ENCODE measurements at places on chromosomes 11 and 22.

- no peak for DNase-seq
These were observed 55.1 kb downstream of the KIAA1671 start for GRCh38 chr22:25007444-25008106.

GRCh38 chr11:78420796-78421209, 3.2 kb upstream of the GAB2 start:
- no peak for DNase-seq

- DNase-seq, result no peak
These were observed 72.9 kb downstream of the CTTN start for GRCh38 chr11:70471254-70471653.

GRCh38 chr22:49303061-49303735, 524.5 kb downstream of the BRD1 start:
- no peak for DNase-seq

GRCh38 chr11:47688111-47688510, 27.1 kb downstream of the AGBL2 start:
- no peak for DNase-seq

GRCh38 chr11:134529212-134530096, 117.4 kb upstream of the B3GAT1 start:
- DNase-seq, result no peak

GRCh38 chr11:2766166-2766565, 66.4 kb upstream of the KCNQ1OT1 start:
- DNase-seq, result no peak

GRCh38 chr11:77309401-77310085, 8.1 kb upstream of the GDPD4 start:
- no peak for DNase-seq

DNA sequence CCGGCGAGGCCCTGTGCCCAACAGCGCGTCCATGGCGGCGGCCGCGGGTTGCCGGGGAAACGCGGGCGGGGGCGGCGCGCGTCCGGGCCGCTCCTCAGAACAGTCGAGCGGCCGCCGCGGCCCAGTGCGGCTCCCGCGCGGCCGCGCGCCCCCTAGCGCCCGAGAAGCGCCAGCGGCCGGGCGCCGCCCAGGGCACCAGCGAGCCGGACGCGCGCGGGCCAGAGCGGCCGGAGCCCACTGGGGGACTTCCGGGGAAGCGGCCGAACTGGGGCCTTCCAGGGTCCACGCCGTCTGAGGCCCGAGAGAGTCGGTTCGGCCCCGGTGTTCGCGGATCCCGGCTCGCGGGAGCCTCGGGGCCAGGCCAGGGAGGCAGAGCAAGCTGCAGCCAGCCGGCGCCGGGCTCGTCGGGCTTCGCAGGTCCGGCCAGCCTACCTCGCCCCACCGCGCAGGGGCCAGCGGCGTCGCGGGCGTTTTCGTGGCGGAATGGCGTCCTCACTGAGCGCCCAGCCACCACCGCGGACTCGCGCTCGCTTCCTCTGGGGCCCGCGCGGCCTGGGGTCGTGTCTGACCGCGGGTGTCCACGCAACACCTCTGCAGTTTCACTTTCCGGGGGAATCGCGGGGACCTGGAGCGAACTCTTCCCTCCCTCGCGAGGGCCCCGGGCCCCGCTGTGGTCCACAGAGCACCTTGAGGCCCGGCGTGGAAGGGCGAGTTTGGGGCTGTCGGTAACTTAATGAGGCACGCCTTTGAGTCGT, at the start of gene DENND6B:
TSS of gene DENND6B (minus strand) at position 57 of the 755 bp plus-strand sequence. CDS start at position 33, 24 bp downstream.
- DNase-seq, result no peak

DNA sequence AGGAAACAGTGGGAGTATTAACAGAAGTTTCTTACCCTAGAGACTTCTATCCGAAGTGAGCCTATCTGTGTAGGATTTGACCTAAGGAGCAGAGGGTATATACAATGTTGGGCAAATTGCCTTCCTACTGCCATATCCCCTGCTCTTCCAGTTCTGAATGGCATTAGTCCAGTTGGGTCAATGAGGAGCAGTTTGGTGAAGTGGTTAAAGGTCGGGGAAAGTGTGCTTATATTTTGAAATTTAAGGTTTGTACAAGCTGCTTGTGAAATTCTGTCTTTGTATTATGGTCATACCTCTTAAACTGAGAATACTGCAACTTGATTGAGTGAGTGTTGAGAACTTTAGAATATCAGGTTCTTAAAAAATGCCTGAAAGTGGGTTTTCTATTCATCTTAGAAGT, 1.7 kb downstream of the EI24 start:
- DNase-seq, result no peak

- no peak for DNase-seq
These were observed 1946.0 kb upstream of the RAG2 start for GRCh38 chr11:38543986-38544385.

GRCh38 chr11:61297746-61298145, 2.6 kb upstream of the VWCE start:
- no peak for DNase-seq

DNA sequence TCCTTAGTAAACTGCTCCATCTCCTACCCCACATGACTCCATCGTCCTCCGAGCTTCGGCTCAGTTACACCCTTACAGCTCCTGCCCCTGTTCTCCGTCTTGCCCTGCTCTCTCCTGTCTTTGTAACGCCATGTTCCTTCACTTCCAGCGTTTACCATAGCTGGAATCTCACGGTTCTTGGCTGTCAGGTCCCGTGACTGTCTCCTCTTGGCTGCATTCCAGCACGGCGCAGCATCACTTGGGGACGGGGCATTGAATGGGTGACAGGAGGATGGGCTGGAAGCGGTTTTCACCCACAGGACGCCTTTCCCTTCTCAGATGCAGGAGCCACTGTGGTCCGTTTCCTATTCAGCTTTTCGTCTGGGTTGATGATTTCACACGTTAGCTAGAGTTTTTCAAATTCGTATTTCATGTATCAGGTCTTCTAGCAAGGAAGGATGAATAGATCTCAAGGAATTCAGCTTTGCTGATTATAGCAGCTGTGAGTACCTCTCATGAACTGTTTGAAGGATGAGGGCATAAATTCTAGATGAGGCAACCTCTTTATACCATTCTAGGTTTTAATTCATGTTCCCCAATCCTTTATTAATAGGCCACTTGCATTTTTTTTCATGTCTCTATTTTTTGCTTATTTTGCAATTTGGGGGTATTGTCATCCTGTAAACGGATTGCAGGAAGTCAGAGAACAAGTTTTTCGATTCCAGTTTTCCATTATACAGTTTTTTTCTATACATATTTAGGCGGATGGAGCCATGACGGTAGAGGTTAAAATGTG, 29.1 kb downstream of the ZBED4 start:
- no peak for DNase-seq

GRCh38 chr22:38942702-38943101, 14.7 kb upstream of the APOBEC3A start:
- DNase-seq, result no peak

DNA sequence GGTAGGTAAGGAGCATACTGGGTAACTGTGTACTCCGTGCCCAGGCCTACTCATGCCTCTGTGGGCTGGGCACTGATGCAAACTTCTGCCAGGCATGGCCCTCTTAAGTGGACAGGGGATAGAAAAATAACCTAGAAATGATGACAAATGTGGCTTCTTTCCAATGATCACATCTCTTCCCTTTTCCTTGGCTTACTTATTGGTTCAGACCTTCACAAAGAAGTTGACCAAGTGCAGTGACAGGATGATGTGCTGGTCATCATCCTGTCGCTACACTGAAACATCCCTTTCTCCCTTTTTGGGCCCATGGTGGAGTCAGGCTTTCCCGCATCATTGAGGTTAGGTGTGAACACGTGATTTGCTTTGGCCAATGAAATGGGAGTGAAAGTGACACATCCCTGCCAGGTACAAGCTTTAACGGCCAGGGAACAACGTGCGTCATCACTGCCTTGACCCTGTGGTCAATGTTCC, 31.8 kb upstream of the APOBEC3A start:
- DNase-seq, result no peak

GRCh38 chr11:107769189-107769588, 57.3 kb upstream of the SLN start:
- no peak for DNase-seq

DNA sequence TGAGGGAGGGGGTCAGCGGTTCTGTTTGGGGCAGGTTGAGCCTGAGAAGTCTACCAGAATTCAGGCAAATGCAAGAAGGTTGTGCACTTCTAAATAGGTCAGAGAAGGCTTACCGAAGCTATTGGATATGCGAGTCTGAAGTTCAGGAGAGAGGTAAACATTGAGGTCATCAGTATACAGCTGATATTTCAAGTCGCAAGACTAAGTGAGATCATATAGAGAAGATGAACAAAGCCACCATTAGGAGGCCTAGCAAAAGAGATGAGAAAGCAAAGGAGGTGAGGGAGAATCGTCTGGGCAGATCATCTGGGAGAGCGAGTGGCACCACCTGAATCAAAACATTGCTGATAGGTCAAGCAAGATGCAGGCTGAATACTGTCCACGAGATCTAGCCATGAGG, 430.6 kb downstream of the BUD13 start:
- DNase-seq, result no peak

DNA sequence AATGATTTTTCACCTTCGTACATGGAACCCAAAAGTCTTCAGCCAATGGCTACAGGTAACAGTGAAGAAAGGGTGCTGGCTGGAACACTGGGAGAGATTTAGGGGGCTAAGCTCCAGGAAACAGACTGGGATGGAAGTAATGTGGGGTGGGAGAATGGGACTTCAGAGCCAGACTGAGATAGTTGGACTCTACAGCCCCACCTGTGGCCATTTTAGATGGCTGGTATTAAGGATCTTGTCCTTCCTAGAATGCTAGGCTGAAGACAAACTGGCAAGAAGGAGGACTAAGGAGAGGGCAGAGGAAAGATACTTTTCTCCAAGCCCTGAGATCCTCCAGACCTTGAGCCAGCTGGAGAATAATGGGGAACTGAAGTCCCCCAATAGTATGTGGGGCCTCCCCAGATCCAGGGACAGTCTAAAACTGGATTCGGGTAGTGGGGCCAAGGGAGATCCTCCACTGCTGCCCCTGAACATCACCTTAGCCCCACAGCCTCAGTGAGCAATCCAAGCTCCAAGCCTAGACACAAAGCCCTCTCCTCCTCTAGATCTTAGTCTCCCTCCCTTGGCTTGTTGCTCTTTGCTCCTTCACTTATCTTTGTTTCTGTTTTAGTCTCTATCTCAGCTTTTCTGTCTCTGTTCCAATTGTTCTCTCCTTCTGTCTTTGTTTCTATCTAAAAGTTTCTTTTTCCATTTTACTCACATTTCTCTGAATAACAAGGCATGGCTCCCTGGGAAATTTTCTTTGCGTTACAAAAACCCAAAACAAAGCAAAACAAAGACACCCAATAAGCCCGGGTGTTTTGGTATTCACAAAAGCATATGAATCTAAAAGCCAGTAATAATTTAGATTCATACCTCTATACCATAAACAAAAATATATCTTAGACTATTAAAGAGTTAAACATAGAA, 16.2 kb upstream of the RRAS2 start:
- DNase-seq, result no peak

GRCh38 chr11:40168414-40168813, 1291.0 kb downstream of the LRRC4C start:
- no peak for DNase-seq

DNA sequence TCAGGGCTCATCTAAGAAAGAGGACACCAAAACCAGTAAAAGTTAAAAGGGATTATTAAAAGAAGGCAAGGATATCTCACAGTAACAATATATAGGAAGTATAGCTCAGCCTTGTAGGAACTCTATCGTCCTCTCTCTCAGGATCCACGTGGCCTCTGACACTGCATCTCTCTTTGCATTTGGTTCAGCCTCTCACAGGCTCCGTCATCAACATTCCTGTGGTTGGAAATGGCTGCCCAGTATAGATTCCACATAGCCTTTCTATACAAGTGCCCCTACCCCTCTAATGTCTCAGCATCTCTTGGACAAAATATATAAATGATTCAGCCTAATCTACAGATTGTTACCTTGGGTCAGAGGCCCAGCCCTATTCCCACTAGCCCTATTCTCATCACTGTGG, 101.3 kb upstream of the DBX1 start:
- DNase-seq, result no peak

DNA sequence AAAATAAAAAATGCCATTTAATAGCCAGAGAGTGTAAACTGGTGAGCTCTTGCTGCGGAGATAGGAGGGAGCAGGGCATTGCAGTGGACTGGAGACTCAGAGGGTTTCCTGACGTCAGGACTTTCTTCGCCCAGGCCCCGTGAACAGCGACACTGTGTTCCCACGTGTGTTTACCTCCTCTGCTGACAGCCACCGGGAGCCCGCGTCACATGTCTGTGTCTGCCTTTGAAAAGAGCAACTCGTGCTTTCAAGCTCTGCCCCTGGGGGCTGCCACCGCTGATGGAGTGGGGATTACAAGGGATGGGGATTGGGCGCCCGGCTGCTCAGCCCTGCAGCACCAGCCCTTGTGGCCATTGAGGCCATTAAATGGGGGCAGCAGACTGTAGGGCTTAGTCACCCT, 3.3 kb downstream of the TANGO2 start:
- no peak for DNase-seq

GRCh38 chr11:126884594-126884993, 116.0 kb downstream of the KIRREL3 start:
- DNase-seq, result no peak
